ENCODE measurements at places on chromosomes 12 and 14.

DNA sequence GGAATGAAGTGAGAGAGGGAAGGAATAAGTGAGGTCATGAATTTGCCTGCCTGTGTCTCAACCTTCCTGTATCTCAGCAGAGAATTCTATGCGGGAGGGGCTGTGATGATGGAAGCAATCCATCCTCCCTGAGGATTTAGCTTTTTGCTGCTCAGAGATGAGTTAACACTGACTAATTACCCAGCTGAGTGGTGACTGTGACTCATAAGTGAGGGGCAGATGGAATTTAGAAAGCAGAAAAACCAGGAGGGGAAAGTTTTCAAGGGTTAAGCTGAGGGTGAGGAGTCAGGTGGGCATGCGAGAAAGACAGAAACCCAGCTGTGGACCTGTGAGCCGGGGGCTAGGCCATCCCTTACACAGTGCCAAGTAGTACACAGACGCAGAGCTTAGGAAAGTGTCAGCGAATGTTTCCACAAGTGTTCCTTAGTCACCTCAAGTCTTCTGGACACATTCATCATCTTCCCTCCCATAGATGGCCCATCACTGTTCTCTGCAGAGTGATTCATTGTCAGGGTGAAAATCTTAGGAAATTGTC is 277.9 kb downstream of the IPO8 start:
- DNase-seq = no peak

DNA sequence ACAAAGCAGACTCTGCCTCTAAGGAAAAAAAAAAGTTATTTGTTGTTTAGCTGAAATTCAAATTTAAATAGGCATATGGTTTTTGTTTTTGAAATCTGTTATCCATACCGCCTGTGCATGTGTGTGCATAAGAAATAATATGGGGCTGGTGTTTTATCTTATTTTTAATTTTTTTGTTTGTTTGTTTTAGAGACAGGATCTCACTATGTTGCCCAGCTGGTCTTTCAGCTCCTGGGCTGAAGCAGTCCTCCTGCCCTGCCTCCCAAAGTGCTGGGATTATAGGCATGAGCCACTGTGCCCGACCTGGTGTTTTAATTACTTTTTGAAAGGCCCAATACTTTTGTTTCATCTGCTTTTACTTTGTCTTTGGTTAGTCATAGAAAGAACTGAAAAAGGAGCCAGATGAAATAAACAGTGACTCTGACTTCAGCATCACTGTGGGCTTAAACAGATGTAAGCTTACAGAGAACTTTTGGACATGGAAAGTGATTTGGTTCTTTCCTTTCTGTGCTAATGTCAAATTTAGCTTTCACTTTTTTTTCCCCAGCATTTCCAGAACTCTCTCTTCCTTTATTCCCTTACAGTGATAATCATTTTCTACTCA is 37.2 kb downstream of the SUPT16H start:
- DNase-seq = no peak

DNA sequence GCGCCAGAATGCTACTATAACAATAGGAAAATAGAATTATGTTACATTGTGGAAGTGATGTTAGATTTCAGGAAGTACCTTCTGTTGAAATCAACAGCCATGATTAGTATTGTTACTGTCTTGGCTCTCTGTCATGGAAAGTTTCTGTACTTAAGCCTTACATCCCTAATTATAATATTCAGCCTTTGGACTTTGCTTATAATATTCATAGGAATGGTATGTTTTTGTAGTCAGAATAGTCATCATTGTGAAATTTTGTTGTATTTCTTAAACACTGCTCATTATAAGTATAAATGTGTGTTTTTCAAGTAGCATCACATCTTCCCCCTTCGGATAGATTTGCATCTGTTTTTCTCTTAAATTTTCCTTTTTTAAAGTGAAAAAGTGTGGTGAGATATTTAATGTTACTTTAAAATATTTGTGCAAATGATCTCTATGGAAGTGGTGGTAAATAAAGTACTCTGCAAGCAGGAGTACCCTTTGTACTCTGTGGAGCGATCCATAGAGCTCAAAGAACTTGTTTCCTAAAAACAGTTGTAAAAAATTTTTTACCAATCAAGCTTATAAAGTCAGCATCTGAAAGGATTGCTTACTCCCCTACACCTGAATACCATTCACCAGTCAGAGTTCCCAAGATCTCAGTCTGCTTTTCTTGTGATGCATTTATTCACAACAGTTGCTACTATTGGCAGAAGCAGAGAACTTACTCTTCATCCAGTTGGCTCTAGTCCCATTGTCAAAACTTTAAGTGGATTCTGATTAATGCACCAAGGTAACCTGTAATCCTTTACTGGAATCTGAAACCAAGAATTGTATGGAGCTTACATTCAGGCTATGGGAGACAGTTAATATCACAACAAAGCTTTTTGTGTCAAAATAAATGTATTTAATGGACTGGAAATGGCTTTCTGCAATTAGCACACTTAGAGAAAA is 87.8 kb downstream of the RIC8B start:
- no peak for DNase-seq

DNA sequence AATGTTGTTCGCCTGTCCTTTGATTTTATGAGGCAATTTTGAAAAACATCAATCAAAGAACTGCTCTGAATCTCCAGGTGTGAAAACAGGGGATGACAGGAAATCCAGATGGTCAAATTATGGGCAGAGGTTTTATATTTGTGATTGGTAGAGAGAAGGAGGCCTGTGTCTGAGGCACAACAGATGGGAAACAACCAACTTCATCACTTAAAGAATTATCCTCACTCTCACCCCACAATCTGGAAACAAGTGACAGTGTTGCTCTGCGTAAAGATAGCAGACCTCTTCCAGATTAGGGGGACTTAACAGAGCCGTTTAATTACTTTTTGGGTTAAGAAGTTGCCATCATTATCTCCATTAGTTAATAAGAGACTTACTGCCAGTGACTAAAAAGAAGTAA is 64.1 kb upstream of the EGLN3 start:
- DNase-seq = no peak

DNA sequence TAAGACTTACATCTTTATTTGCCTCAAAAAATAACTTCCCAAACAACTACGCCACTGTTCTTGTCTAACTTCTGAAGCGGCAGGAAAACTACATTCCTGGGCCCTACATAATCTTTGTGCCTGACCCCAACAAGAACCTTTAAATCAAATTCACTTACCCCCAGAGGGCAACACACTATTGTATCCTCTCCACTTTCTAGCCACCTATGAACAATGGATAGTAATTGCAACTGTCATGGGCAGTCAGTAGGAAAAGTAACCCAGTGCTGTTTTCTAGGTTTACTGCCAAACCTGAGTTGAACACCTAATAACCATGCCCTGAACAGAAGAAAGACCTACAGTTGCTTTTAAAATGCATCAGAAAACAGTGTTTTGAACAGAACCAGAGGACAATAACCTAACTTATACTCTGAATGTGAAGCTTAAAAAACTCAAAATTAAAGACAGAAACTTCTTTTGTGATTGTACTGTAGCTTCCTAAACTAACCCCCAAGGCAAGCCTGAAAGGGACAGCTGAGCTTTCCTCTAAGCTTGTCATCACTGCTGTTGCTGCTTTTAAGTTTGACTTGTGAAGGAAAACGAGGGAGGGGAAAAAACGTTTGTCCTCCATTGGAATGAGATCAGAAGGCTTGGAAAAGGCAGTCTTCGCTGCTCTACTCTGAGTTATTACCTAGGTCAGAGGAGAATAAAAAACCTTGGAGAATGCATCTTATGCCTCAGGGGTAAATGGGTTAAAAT is 195.7 kb downstream of the SOX5 start:
- no peak for DNase-seq

DNA sequence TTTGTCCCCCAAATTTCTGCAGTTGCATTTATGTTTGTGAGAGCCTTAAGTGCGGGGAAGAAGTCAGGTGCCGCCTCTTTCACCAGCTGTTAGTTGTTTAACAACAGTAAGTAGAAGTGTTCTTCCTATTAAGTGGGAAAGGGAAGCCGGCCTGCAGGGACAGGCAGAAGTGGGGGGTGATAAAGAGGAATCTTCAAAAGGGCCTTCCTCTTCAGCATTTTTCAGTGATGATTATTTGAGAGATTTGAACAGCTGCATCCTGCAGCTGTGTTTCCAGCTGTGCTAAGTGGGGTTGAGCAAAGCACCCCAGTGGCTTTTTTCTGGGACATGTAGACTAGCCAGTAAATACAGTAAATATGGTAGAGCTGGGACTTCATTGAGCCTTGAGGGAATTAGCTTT is 32.1 kb upstream of the SLC38A1 start:
- no peak for DNase-seq

DNA sequence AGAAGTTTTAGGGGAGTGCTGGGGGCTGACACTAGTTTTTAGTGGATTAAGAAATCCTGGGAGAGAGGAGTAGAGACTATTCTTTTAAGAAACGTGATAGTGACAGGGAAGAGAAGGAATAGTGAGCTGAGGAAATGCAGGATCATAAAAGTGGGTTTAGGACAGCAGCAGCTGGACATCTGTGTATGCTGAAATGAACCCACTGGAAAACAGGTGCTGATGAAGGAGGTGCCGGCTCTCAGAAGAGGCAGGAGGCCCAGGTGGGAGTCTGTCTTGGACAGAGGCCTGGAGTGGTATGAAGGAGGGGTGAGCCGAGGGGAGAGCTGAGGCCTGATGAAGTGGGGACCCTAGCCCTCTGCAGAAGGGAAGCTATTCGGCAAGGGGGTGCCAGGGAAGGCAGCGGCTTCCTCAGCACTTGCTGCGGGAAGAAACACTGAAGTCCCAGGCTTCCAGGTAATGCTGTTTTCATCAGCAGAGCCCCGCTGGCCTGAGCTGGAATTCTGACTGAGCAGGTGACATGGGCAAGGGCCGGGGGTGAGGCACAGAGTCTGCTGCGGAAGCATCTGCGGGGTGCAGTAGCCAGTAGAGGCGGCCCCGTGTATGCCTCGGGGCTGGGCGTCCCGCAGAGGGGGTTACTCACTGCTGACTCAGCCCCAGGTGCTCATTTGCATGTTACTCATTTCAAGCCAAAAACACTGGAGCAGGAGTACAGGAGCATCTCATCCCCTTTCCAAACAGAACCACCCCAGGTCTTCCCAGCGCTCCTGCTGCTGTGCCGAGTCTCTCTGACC is 89.7 kb downstream of the TMCC3 start:
- DNase-seq = peak; percentile 63

DNA sequence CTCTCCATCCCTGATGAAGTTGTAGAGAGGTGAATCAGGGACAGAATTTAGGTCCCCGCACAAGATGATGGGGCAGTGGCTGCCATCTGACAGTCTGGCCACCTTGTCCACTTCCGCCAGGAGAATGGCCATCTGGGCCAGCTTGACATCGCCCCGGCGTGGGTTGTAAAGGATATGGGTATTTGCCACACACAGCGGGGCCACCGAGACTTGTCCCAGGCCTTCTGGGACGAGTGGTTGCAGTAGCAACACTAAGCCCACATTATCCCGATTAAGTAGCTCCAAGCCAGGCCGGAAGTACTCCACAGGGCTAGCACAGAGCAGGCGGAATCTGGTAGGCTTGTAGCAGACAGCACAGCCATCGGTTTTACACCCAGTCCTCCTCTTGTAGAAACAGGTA is 6.2 kb downstream of the ANGEL1 start:
- DNase-seq = no peak

GRCh38 chr12:78977304-78977867 is 112.8 kb downstream of the SYT1 start:
- no peak for DNase-seq

- peak; percentile 21 for DNase-seq
Measured at GRCh38 chr14:69708586-69709560, 58.1 kb upstream of the SRSF5 start.

- no peak for DNase-seq
Measured at GRCh38 chr14:96267336-96267735, 11.3 kb downstream of the BDKRB1 start.

DNA sequence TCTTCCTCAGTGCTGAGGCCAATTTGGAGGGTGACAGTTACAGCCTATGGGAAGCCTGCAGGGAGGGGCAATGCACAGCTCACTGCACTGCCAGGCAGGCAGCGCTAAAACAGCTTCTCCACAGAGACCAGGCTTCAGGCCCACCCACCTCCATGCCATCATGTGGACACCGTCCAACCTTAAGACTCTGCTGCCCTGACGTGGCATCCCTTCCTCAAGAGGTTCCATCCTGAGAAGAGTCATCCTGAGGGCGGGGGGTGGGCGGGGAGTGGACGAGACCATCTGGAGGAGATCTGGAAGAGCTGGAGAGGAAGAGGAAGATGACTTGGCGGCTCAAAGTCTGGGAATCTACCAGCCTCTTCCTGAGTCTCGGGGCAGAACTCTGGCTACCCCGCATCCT is 8.4 kb upstream of the ACVRL1 start:
- no peak for DNase-seq

- no peak for DNase-seq
Measured at GRCh38 chr12:55698965-55699364, 8.7 kb downstream of the ITGA7 start.

DNA sequence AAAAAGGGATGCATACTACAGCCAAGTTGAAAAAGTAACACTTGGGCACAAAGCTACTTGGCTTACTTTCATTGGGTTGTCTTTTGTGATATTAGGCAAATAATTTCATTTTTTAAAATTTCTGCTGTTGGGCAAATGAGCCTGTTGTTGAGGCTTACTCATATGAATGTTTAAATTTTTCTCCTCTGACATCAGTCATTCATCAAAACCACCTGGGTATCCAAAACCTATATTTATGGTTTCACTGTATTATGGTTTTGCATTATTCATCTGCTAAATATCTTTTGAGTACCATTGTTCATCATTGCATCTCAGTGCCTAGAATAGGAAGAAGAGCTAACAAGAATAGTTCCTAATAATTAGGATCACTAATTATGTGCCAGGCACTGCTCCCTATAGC is 28.1 kb downstream of the DYRK2 start:
- DNase-seq = no peak

DNA sequence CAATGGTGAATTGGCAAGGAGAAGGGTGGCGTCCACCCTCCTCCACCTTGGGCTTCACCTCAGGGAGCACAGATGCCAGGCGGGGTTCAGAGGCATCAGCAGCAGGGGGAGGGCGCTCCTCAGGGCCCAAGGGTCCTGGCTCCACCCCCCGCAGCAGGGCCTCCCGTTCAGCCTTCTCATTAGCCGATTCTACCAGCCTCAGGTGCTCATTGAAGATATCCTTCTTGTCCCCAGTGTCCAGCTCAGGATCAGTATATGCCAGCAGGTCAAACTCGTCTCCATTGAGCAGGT is 19.3 kb upstream of the PRKAG1 start:
- DNase-seq = no peak

- no peak for DNase-seq
Measured at GRCh38 chr12:13101821-13102375, 1.6 kb downstream of the GSG1 start.
